Aorta (tissue), 5 donors: ENCODE measurements at places on chromosomes 11 and 22. TPM values are rescaled to one million over a fixed set of nuclear protein-coding genes. Genes with fewer than 3 reads are reported as not detected.

GRCh38 chr11:64132191-64132771, 33.6 kb downstream of the MACROD1 start:
- H3K4me1 ChIP-seq = no peaks in the 10 kb centered on the region
- no peak overlapping the region for H3K27ac ChIP-seq
- no peaks in the 10 kb centered on the region for H3K27me3 ChIP-seq

DNA sequence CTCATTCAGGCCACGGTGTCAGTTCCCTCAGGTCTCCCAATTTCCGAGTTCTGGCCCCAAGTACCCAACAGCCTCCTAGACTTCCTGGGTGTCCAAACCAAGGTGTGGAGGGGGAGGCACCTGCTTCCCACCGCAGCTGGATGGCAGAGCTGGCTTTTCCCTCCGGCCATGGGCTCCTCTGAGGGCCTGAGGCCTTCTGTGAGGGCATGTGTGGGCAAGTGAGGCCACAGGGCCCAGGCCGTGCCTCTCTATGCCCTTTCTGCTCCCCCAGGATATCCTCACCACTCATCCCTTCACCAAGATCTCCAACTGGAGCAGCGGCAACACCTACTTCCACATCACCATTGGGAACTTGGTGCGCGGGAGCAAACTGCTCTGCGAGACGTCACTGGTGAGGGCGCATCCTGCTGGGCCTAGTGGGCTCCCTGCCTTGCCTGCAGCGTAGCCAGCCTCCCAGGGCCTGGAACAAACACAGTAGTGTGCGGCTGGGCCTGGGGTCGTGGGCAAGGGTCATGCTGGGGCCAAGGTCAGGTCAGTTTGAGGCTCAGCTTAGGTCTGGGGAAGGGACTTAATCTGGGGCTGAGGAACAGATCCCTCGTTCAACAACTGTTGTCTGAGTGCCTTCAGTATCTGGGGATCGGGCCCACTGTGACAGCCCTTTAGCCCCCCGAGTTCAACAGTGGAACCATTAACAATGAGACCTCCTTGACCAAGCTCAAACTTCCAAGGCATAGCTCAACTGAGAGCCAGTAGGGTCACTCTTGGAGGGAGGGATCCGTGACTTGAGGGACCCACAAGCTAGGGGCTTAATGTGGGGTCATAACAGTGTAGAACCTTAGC, 85.8 kb downstream of the MYO7A start:
- no peak overlapping the region for H3K4me3 ChIP-seq
- H3K27ac ChIP-seq = no peak overlapping the region
- no peaks in the 10 kb centered on the region for H3K36me3 ChIP-seq

DNA sequence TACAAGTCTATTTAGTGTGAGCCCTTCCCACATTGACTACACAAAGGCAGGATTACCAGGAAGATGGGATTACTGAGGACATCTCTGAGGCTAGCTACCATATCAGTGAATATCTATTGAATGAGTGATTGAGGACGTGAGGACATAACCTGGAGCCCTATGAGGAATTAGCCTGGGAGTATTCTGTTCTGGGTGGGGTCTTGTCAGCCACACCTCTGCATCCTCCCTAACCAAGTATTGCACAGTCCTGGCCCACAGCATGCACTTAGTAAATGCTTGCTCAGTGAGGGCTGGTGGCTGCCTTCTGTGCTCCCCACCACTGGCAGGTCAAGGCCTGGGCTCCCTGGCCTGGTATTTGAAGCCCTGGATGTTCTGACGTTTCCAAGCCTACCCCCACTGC, 14.8 kb downstream of the DUSP18 start:
- H3K27ac ChIP-seq = no peak overlapping the region
- no peaks in the 10 kb centered on the region for H3K27me3 ChIP-seq
- DNase-seq = no peak
- no peaks in the 10 kb centered on the region for H3K4me1 ChIP-seq

- no peak for DNase-seq
- H3K27me3 ChIP-seq = no peaks in the 10 kb centered on the region
Measured at GRCh38 chr22:37556710-37557109, 3.6 kb upstream of the CDC42EP1 start.

GRCh38 chr22:30445438-30446145, 20.0 kb downstream of the MTFP1 start:
- peaks cover 2% of the 10 kb centered on the region for H3K27me3 ChIP-seq
- H3K27ac ChIP-seq = no peak overlapping the region
- H3K4me1 ChIP-seq = no peaks in the 10 kb centered on the region
- no peak for DNase-seq
- no peak overlapping the region for H3K4me3 ChIP-seq

DNA sequence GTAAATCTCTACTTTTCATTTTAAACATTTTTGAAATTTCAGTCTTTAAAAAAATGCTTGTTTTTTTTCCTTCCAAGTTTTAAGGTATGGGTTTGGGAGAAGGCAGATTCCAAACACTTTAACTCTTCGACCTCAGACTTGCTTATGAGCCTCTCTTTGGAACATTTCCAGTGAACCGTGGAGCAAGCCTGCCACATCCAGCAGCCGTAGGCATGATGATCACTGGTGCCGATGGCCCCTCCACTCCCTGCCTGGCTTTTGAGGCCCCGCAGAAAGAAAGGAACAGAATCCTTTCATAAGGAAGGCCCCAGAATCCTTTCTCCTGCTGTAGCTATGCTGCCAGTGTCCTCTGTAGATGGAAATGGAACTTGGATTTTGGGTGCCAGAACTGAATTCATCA, 50.7 kb downstream of the BMAL1 start:
- no peak for DNase-seq
- no peak overlapping the region for H3K4me3 ChIP-seq
- H3K4me1 ChIP-seq = no peaks in the 10 kb centered on the region
- H3K36me3 ChIP-seq = no peaks in the 10 kb centered on the region
- H3K27ac ChIP-seq = no peak overlapping the region

DNA sequence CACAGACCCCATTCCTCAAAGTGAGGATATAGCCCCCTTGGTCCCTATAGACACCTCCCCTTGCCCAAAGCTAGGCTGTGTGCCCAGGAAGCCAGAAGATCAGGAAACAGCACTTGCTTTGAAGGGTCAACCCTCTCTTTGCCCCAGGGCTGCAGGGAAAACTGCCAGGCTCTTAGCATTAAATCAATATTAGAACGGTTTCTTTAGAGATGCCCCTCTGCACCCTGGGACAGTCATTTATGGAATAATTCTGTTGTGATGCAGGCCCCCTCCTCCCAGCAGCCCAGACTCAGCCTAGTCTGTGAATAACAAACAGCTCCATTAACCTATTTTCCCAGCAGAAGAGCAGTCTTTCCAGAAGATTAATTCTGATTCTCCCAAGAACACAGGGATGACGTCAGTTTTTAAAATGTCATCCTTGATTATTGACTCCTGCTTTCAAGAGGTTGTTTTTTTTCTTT, 11.6 kb upstream of the CAPN5 start:
- H3K36me3 ChIP-seq = no peaks in the 10 kb centered on the region
- H3K4me1 ChIP-seq = no peaks in the 10 kb centered on the region
- no peak for DNase-seq

DNA sequence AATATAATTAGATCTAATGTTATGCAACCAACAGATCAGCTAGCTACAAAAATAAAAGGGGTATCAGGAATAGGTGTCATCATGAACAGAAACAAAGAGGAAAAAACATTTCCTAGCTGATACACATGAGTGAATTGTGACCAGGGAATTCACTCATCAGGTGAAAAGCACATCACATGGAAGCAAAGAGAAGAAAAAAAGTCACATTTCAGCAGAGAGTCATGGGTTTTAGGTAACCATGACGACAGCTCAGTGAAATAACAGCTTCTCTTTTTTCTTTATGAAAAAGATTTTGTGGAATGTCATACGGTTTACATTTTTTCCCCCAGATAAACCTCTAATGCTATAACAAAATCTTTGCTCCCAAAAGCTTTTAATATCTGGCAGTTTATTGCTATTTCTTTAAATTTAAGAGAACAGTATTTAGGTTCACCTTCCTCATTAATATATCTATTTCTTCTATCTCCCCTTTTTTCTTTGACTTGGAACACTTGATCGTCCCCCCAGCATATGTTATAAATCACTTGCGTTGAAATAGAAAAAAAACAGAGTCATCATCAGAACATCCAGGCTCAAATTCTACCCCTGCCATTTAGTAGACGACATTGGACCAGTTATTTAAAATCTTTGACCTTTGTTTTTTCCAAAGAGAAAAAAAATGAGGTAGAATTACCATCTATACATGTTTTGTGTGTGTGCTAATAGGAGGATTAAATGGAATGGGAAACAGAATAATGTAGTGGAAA, 5.3 kb downstream of the TYR start:
- H3K4me1 ChIP-seq = peaks cover 2% of the 10 kb centered on the region
- no peak for DNase-seq
- H3K4me3 ChIP-seq = no peak overlapping the region
- H3K27me3 ChIP-seq = no peaks in the 10 kb centered on the region
- no peaks in the 10 kb centered on the region for H3K36me3 ChIP-seq

DNA sequence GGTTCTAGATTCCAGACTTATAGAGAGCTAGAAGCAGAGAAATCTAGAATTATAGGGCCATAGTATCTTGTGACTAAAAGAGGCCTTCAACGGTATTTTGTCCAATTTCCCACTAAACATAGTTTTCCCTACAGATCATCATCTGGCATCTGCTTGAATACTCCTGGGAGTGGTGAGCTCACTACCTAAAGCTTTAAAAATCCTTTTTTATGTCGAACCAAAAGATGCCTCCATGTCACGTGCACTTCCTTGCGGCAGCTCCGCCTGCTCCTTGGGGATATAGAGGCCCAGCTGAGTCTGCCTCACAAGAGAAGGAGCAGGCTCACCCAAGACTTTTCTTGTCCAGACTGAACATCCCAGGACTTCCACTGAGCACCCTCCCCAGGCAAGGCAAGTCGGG, 4.3 kb upstream of the MB start:
- no peaks in the 10 kb centered on the region for H3K36me3 ChIP-seq
- H3K4me1 ChIP-seq = no peaks in the 10 kb centered on the region
- H3K27me3 ChIP-seq = no peaks in the 10 kb centered on the region
- H3K4me3 ChIP-seq = no peak overlapping the region
- no peak for DNase-seq
- no peak overlapping the region for H3K27ac ChIP-seq

GRCh38 chr11:99449345-99449744, 428.6 kb downstream of the CNTN5 start:
- no peaks in the 10 kb centered on the region for H3K36me3 ChIP-seq
- no peak overlapping the region for H3K27ac ChIP-seq
- H3K4me3 ChIP-seq = no peak overlapping the region
- DNase-seq = no peak
- H3K27me3 ChIP-seq = no peaks in the 10 kb centered on the region
- no peaks in the 10 kb centered on the region for H3K4me1 ChIP-seq

DNA sequence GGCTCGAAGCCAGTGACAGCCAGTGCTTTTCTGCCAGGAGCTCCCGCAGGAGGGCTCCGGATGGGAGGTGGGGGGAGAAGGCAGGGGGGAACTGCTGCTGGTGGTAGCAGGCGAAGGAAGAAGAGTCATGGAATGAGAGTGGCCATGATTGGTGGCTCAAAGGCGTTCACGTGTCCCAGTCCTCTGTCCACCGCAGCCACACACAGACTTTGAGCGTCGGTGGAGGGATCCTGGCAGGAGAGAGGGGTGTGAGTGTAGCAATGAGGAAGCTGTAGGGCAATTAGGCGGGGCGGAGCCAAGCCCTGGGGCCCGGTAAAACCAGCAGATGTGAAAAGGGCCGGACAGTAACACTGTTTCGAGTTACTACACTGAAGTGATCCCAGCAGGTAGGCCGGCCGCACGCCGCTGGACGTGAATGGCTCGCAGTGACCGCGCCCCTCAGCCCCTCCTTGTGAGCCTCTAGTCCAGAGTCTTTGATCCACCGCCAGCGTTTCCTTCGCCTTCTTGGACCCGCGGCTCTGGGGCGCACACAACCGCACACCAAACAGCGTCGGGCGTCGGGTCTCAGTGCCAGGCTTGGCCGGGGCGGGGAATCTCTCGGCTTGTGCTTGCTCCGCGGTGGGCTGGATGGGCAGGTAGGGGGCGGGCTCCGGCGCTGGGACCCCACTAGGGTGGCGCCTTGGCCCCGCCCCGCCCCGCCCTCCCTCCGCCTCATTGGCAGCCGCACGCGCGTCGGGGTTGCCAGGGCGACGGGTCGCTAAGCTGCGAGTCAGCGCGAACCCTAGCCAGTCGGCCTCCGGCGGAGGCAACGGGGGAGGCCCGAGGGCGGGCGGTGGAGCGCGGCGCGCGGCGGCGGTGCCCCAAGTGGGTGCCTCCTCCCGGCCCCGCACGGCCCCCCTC, at the start of gene LRRC10B:
LRRC10B (plus strand) TSS at position 788 of the 900 bp plus-strand sequence. CDS start 250 bp downstream, outside the sequence.
- no peak within 1 kb of the TSS for H3K27ac ChIP-seq
- H3K27me3 ChIP-seq = no peaks in the 10 kb centered on the region
- no peak for DNase-seq
- no peak within 1 kb of the TSS for H3K4me3 ChIP-seq
- H3K36me3 ChIP-seq = no peaks in the 10 kb centered on the region

- H3K4me1 ChIP-seq = no peaks in the 10 kb centered on the region
- H3K27ac ChIP-seq = no peak overlapping the region
- H3K4me3 ChIP-seq = no peak overlapping the region
- H3K36me3 ChIP-seq = no peaks in the 10 kb centered on the region
- no peaks in the 10 kb centered on the region for H3K27me3 ChIP-seq
Measured at GRCh38 chr11:34649597-34649996, 28.7 kb downstream of the EHF start.

The PPP2R5B gene
- 36.8 TPM for total RNA-seq

The TRIM22 gene
- 109 TPM for total RNA-seq

The SLC22A9 gene
- not detected for total RNA-seq

The LMF2 gene
- total RNA-seq = 65.7 TPM

The OR4A16 gene
- not detected for total RNA-seq

The UBQLNL gene
- 1.3 TPM for total RNA-seq

The DTX4 gene
- 7.1 TPM for total RNA-seq
